Inflammatory macrophage treated with lipopolysaccharide for 4 hours (primary cell): ENCODE measurements at places on chromosomes 13 and 19.

DNA sequence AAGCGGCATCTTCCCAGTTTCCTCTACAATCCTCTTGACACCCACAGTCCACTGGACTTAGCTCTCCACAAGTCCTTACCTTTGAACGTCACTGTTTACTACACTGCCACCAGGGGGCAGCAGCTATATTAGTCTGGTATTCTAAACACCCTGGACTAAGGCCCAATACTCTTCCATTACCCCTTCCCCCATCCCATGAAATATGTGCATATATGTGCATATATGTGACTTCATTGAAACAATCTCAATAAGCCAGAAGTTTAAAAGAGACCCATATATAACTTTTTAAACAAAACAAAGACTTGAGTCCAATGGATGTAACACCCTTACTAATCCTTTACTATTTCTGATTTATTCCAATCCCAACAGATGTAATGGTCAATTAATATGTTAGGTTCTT lies 15.5 kb downstream of the GGACT start:
- DNase-seq = peak; percentile 74

- no peak for DNase-seq
These were observed 40.1 kb downstream of the HSPH1 start for GRCh38 chr13:31121379-31122140.

DNA sequence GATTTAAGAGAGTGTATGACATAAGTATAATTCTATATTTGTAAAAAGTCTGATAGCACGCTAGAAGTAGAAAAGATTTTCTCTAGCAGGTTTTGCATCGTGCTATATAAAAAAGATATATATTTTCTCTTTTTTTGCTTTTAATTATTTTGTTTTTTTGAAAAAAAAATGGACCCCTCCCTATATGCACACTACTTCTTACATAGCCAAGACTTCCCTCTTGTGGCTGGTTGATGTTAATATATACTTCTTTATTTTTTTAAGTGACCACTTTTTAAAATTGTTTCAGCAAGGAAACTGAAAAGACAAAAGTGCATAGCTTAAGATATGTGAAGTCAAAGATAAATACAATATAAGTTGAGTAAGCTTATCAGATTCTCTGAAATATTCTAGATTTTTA lies 1202.8 kb downstream of the DIAPH3 start:
- peak; percentile 0 for DNase-seq

- DNase-seq = peak; percentile 42
These were observed 57.1 kb downstream of the ZNF568 start for GRCh38 chr19:36973021-36973843.

DNA sequence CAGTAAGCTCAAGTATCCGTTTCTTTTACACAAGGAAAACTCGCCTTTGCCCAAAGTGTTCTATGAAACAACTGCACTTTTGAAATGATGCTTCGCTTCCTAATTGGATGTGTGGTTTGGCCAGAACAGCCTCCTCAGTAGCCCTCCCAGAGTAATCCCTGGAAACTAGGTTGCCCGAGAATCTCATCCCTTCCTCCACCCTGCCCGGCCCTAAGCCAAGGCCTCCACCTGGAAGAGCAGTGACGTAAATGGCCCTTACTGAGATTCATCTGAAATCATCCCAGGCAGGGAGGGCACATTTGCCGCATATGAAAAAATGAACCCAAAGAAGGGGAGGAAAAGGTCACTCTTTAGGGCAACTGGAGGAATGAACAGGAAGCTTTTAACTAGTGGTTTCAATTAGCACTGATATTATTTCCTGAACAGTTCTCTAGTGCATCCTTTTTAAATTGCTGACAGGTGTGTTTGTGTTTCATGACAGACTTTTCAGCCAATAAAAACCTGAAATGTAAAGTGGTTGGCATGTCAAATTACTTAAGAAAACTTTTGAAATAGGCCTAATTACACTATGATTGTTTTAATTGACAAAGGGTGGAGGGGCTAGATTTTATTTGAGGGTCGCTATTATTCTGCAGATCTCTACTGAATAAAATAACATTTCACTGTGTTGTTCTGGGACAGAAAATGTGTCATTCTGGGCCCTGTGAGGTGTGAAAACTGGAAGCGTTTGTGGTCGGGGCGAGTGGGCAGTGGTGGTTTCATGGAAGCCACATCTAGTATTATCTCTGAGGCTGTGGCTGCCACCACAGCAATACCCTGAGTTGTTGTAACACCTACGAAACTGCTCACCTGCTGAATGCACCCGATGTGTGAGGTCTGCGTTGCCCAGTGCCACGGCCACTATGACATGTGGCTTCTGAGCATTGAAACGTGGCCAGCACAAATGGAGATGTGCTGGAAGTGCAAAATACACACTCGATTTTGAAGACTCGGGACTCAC lies 112.1 kb downstream of the ZIC5 start:
- no peak for DNase-seq

- DNase-seq = no peak
These were observed 178.8 kb downstream of the KATNAL1 start for GRCh38 chr13:30128591-30128990.

DNA sequence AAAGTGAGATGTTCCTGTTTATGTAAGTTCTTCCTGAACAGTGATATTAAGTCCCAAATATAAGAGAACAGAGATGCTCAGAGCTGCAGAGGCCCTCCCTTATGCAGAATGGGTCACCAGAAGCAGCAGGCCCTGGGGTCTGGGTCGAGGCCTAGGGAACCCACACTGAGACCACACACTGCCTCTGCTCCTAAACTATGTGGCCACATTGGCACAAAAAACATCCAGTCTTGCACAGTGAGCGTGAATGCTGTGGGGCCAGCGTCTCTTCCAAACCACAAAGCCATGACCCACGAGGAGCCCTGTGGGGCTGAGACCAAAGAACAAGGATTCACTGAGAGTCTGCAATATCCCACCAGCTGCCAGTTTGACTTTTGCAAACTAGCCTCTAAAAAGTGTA lies 23.6 kb downstream of the PROZ start:
- no peak for DNase-seq

GRCh38 chr13:67238277-67238859 lies 8.2 kb upstream of the PCDH9 start:
- peak; percentile 34 for DNase-seq

DNA sequence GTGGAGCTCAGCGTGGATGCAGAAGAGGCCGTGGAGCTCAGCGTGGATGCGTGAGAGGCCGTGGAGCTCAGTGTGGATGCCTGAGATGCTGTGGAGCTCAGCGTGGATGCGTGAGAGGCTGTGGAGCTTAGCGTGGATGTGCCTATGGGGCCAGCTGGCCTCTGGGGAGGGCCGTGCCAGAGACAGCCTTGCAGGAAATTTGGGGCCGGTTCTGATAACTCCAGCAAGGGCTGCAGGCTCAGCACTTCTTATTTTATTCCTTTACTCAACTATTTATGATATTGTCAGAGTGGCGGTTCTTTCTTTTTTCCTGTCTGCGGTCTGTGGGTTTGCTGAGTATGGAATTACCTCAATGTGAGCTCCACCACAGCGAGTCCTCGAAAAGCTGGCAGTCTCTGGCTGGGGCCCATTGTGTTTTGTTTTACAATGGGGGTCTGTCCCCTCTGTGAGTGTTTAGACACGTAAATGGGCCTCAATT lies 17.8 kb upstream of the TMEM255B start:
- DNase-seq = no peak

DNA sequence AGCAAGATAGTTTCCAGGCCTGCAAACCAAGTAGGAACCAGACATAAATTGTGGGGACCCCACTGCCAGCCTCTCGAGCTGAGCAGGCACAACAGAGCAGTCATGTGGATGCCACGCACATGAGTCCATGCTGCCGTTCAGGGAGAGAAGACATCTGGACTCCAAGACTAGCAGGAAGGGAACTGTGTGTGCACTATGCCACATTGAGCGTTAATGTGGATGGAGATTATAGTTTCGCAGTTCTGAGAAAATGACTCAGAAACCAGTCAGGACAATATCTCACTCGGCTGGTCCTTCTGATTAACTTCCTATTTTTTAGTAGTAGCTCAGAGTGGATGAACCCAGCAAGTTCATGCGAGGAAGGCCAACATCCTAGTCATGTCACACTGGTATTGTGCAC lies 124.9 kb downstream of the CRYL1 start:
- peak; percentile 76 for DNase-seq
